ENCODE measurements at places on chromosomes 11 and 22.

- DNase-seq = no peak
Observed at GRCh38 chr11:61892085-61892370, 683 bp upstream of the FADS3 start.

DNA sequence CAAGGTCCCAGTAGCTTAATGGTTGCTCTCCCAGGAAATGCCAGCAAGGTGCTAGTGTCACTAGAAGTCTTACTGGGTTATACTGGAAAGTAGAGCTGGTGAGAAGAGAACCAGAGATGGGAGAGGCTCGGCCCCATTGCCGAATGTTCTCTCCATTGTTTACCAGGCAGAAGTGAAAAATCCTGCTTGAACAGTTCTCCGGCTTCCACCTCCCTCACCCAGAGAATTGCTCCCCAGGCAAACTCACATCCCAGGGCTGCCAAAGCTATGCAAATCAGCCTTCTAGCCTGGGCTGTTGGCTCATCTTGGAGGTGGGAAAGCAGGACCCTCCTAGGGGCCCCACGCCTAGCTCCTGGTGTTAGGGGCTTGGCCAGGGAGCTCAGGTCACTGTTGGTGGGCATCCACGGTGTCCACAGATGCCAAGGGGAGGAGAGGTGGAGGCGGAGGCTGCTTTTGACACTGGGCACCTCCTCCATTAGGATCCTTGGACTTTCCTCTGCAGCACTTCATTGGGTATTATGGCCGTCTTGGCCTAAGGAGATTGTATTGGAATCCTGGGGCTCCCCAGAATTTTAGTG lies 20.1 kb downstream of the POU2F3 start:
- no peak for DNase-seq

- no peak for DNase-seq
Observed at GRCh38 chr22:31838917-31839316, 85.1 kb downstream of the DEPDC5 start.

DNA sequence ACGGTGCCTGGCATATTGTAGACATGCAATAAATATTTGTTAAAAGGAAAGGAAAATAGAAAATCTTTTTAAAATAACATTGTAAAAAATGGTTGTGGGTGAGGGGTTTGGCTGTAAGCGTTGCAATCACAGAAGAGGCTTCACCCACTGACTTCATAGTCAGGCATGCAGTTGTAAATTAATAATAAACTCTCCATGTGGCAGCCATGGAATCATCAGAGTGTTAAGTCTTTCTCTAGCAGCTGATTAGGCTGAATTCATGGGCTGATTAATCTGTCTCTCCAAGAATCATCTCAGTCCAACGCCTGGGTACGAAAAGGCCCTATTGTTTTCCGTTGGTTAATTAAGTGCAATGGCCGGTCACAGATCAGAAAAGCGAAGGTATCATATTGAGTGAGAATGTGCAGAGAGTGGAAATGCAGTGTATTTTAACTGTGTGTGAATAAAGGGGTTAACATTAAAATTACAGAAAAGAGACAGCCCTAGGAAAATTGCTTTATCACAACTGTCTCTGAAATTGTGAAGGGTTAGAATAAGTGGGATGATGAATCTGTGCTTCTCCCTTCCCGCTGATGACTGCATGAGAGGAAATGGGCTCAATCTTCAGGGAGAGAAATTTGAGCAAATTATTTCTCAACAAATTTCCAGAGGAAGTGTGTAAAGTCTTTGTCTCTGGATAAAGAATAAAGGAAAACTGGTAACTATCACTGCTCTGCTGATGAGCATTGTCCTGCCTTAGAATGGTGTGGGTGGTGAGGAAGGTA lies 269.0 kb downstream of the FAM76B start:
- DNase-seq = no peak

DNA sequence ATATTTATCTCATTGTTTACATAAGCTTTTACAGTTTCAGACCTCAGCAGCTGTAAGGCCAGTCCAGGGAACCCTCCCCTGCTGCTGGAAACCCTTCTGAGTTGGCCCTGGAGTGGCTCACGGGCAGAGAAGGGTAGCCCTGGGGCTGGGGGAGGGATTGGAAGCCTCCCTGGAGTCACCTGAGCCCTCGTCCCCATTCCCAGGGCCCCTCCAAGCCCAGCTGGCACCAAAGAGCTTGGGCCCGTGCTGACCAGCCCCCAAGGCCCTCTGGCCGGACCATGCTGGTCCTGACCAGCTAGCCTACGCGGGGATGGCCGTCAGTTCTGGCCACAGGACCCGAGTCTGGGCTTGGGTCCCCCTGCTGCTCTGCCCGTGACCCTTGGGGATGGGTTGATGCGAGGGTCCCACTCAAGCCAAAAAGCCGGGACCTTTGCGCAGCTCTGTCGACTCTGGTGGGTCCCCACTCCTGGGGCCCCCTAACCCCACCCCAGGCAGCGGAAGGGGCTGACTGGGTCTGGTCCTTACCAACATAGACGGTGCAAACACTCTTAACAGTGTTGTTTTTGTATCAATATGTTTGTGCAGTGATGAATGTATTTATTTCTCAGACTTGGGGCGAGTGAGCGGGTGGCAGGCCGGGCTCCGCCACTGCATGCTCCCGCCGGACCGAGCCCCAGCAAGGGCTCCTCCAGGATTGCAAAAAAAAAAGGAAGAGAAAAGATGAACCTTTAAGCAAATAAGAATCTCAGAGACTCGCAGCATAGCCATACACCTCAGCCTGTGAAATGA lies 17.5 kb upstream of the TMEM191C start:
- no peak for DNase-seq

- no peak for DNase-seq
Observed at GRCh38 chr11:127338380-127339259, 338.1 kb upstream of the KIRREL3 start.

GRCh38 chr22:42180349-42180842 lies 49.8 kb upstream of the CYP2D6 start:
- DNase-seq = no peak

- no peak for DNase-seq
Observed at GRCh38 chr11:87819151-87819550, 356.1 kb downstream of the RAB38 start.

- DNase-seq = no peak
Observed at GRCh38 chr22:20017622-20017958, 967 bp upstream of the ARVCF start.

DNA sequence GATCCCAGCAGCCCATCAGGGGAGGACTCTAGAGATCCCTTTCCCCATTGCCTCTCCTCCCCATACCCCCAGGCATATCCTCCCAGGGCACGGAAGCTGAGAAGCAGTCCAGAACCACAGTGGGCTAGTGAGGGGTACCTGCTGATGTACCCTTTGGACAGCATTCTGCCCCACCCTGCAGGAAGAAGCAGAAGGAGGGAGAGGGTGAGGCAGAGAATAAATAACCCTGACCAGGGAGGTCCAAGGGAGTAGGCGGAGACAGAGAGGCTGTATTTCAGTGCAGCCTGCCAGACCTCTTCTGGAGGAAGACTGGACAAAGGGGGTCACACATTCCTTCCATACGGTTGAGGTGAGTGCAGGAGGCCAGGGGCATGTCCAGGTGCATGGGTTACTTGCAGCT lies at the start of gene OR51E1:
OR51E1 (plus strand) TSS at position 301 of the 400 bp plus-strand sequence. CDS start 8,545 bp downstream, outside the sequence.
- DNase-seq = no peak

GRCh38 chr11:8997451-8997850 lies 6.3 kb downstream of the NRIP3 start:
- DNase-seq = no peak

GRCh38 chr11:27871056-27871455 lies 170.8 kb upstream of the BDNF start:
- no peak for DNase-seq

GRCh38 chr11:113168354-113169342 lies 145.7 kb upstream of the TTC12 start:
- DNase-seq = no peak

DNA sequence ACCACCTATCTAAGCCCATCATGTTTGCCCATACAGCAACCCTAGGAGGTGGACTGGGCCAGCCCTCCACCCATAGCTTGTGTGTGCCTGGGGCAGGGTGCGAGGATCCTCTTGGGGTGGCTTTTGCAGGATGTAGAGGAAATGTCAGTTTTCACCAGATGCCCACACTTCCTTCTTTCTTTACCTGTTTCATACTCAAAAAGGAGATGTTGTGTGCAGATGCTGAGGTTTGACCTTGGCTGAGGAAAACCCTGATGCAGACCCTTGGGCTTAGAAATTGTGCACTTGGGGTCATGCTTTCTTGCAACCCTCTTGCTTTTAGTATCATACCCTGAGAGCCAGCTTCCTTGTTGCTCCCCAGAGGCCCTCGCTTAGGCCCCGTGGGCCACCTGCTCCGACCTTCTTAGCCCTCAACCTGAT lies 2.2 kb downstream of the HTR3A start:
- no peak for DNase-seq

DNA sequence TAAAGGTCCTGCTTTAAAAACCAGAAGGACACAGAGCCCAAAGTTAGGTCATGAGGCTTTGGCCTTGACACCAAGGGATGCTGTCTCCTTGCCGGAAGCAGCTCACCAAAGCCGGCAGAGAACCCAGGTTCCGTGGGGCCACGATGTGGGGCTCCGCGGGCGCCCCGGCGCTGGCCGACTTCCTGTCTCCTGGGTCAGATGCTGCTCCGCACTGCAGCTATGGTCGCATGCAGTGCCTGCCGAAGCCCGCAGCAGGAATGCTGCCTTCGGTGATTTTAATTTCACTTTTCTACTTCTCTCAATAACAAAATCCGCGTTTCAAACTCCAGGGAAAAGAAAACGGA lies 454 bp upstream of the OTUB1 start:
- no peak for DNase-seq

- DNase-seq = peak; percentile 13
Observed at GRCh38 chr22:49294656-49295464, 532.8 kb downstream of the BRD1 start.

DNA sequence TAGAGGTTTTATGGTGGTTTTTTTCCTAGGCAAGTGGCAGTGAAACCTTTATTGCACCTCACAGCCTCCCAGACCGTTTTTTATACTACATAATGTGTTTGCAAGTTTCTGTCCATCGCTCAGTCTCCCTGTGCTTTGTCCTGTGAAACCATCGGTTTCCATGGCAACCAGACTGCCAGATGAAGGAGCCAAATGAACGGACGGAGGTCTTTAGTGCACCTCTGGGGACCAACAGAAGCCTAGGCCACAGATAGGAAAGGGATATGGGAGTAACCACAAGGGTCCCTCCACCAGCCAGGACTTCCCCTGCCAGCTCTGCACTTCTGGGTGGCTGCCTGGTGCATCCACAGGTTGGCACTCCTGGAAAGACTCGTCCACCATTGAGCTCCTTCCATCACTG lies 165.0 kb downstream of the CHST1 start:
- no peak for DNase-seq

DNA sequence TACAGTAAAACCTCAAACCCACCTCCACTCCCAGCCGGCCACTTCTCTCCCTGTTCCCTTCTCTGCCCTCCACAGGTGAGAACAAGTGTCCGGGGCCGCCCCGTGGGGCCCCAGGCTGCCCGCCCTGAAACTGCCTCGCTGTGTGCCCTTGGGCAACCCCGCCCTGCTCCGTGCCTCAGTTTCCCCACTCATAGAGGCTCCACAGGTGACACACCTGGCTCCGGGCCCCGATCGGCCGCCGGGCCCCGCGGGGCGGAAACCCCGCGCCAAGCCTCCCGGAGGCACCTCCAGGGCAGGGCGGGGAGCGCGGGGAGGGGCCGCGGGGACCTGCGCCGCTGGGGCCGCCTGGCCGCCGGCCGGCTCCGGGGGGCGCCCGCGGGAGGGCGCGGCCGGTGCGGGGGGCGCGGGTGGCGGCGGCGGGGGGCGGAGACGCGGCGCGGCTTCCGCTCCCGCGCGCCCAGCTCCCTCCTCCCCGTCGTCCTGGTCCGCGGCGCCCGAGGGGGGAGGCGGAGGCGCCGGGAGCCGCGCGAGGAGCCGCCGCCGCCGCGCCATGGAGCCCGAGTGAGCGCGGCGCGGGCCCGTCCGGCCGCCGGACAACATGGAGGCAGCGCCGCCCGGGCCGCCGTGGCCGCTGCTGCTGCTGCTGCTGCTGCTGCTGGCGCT lies at the start of gene LRP5:
LRP5 (plus strand) TSS at position 475 of the 663 bp plus-strand sequence; CDS start at position 599, 124 bp downstream.
- peak; percentile 44 for DNase-seq

DNA sequence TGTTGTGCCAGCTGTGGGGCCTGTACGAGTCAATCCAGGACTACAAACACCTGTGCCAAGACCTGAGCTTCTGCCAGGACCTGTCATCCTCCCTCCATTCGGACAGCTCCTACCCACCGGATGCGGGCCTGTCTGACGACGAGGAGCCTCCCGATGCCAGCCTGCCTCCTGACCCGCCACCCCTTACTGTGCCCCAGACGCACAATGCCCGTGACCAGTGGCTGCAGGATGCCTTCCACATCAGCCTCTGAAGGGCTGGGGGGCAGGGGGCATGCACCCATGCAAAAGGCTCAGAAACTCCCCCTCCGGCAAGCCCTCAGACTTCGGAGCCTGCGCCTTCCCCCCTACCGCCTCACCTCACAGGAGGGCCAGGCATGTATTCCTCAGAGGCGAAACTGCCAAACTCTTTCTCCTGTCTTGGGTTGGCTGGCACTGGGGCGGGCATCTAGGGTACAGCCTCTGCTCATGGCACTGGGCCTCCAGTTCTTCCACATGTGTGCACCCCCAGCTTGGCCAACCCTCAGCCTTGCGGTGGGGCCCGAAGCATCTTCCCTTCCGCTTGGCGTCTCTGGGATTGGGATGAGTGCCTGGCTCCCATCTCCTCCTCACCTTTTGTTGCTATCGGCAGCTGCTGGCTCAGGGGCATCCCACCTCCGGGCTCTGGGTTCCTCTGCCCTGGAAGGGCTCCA lies 1.2 kb downstream of the FAM89B start:
- no peak for DNase-seq

GRCh38 chr11:120180551-120181232 lies 30.1 kb upstream of the OAF start:
- peak; percentile 35 for DNase-seq

DNA sequence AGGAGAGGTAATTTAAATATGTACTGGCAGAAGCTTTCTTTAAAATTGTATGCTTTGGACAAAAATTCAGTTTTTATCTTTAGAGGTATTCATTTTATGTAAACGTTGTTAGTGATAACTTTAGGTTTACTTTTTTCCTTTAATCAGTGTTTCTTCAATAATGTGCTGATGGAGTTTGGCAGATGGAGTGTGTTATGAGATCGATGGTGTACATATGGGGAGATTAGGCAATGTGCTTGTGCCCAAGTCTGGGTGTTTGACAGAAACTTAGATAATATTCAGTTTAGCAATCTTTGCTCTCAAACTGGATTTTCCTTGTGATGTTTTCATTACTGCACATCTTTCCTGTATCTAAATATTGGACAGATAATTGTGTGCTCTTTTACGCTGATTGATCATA lies 425.4 kb downstream of the JRKL start:
- DNase-seq = no peak

- DNase-seq = no peak
Observed at GRCh38 chr11:77842441-77843121, 21.6 kb downstream of the AAMDC start.
